ENCODE measurements at places on chromosomes 6 and 20. TPM values are rescaled to one million over a fixed set of nuclear protein-coding genes. Genes with fewer than 3 reads are reported as not detected.

DNA sequence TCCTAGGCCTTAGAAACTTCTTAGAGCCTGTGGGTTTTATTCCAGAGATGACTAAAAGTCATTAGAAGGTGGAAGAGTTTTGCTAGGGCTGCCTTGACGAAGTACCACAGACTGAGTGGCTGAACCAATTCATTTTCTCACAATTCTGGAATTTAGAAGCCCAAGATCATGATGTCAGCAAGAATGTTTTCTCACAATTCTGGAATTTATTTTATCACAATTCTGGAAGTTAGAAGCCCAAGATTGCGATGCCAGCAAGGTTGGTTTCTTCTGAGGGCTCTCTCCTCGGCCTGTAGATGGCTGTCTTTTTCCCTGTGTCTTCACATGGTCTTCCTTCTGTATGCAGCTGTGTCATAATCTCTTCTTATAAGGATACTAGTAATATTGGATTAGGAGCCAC, 672.9 kb upstream of the MARCKS start:
- DNase-seq: no peak

GRCh38 chr20:20333866-20334265, 34.0 kb upstream of the INSM1 start:
- DNase-seq: no peak

DNA sequence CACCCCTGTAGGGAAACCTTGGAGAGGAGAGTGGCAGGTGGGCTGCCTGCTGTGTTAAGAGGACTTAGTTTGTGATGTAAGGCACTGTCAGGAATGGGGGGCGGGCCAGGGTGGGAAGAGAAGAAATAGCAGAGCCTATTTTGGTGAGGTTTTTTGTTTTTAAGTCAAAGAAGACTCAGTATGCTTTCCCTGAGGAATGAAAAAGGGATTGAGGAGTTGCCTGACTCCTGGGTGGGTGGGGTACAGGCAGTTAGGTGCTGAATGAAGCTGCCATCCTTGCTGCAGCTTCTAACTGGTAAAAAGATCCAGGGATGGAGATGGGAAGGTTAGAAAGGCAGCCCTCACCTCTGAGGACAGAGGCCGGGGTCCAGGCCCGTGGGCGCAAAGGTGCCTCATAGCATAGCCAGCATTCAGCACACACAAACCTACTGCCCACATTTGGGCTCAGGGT, 37.9 kb downstream of the PLCG1 start:
- no peak for DNase-seq

DNA sequence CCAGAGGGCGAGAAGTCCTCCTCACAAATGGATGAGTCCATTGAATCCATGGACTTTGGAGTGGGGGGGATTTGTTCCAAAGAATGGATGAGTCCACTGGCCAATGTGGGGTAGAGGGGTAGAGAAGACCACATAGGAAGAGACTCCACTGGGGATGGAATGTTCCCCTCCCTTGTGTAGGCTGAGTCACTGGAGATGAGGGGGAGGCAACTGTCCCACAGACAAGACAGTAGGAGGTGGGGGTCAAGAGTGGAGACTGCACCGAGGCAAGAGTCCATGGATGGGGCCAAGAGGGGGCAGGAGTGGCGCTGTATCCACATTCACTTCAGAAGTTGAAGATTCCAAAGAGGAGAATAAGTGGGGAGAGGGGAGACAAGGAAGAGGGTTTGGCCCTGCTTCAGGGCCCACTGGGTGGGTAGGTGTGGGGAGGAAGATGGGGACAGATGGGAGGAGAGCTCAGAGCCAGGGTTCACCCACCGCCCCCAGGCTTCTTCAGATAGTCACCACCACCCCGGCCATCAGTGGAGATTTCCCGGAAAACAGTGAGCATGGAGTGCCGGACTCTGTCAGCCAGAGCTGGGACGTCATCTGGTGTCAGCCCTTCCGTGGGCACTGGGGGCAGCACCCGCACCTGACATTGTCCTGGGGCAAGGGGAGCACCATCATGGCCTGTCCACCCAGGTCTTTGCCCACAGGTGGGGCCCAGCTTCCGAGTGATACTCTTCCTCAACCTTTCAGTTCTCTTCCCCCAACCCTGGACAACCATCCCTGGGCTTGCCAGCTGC, 4.6 kb downstream of the EGFL8 start:
- DNase-seq: no peak

DNA sequence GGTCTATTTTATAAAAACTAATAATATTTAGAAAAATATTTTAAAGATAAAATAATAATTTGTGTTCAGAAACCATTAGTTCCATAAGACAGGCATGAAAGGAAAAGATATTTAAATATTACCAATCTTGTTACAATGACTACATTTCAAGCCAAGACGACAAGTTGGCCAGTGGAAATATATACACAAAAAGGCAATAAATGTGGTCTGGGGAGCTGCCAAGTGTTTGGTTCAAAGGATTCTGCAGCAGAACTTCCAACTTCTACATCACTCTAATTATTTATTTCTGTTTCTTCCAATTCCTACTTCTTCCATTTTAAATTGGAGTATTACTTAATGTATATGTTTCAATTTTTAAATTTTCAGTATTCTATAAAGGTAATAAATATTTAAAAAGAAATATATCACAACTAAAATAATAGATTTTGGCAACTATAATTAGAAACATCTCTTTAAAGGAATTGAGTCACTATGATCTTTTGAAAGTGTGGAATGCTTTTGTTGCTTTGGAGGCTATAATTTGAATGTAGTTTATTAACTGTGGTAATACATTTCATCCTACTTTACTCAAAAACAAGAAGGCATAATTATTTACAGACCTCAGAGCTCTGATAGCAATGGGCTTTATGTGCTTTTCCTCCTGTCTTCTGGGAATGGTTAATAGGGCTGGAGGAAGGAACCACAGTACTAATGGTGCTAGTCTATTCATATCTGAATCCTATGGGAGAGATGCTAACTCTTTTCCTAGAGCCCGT, 129.7 kb upstream of the FAM184A start:
- DNase-seq: no peak

The LGSN gene
- not detected for total RNA-seq
